Karpas-422 (cell line): ENCODE measurements at places on chromosomes 4 and X. TPM values are rescaled to one million over a fixed set of nuclear protein-coding genes. Genes with fewer than 3 reads are reported as not detected.

DNA sequence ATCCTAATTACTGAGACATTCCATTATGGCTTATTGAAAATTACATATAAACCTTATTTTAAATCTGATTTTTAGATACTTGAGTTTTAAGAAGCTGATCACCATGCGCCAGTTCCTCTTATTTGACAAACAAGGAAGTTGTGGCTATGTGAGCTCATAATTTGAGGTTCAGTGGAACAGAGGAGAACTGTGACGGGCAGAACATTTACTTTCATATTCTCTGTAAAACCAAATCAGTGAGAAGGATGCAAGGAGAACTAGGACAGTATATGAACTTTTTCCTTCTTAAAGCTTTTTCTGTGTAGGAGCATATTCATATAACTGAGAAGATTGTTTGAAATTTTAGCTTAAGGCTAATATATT lies 25.3 kb downstream of the STIM2 start:
- 0 out of 2 replicates have a peak, but pooled peaks cover 3% of the 10 kb centered on the region for H3K36me3 ChIP-seq
- no peaks in the 10 kb centered on the region for H3K27me3 ChIP-seq
- DNase-seq: peak; percentile 91
- H3K27ac ChIP-seq: peak overlapping the region; percentile 90
- peak overlapping the region; percentile 57 for H3K4me3 ChIP-seq

GRCh38 chr4:26746802-26747213 lies 113.8 kb upstream of the STIM2 start:
- no peaks in the 10 kb centered on the region for H3K27me3 ChIP-seq
- no peak for DNase-seq
- no peaks in the 10 kb centered on the region; the same call in 1 of the 2 replicates for H3K36me3 ChIP-seq

The PRRG3 gene
- total RNA-seq: not detected in 2 replicates

The NLRP2B gene
- total RNA-seq: not detected in 2 replicates

DNA sequence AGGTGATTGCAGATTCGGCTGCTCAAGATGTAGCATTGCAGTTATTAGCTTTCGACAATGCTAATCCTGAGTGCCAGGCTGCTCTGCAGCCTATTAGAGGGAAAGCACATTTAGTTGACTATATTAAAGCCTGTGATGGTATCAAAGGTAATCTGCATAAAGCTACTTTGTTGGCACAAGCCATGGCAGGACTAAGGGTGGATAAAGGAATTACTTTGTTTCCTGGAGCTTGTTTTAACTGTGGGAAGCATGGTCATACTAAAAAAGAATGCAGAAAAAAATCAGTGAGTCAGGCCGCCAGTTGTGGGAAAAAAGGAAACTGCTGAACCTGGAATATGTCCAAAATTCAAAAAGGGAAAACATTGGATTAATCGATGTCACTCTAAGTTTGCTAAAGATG lies 154.9 kb upstream of the TECRL start:
- no peak overlapping the region for H3K4me3 ChIP-seq
- DNase-seq: no peak
- no peaks in the 10 kb centered on the region for H3K4me1 ChIP-seq

The KIAA1210 gene
- 0.87 and 1.2 TPM in 2 replicates for total RNA-seq
